ENCODE measurements at places on chromosomes 6 and 20. TPM values are rescaled to one million over a fixed set of nuclear protein-coding genes. Genes with fewer than 3 reads are reported as not detected.

Gene ETV7
- not detected for polyA plus RNA-seq

Gene GATA5
- polyA plus RNA-seq, result 45.8 TPM

Gene BIRC7
- not detected for polyA plus RNA-seq

Gene MAN1A1
- 58.4 TPM for polyA plus RNA-seq

Gene HLA-DPB1
- polyA plus RNA-seq, result 23.0 TPM

Gene HLA-DQB2
- 0.47 TPM for polyA plus RNA-seq

Gene RIPPLY2
- polyA plus RNA-seq, result not detected

Gene IP6K3
- 3.3 TPM for polyA plus RNA-seq

Gene TPD52L2
- polyA plus RNA-seq, result 82.6 TPM

Gene OPRL1
- polyA plus RNA-seq, result 2.2 TPM

Gene WFDC5
- not detected for polyA plus RNA-seq

Gene ZNF311
- polyA plus RNA-seq, result 5.9 TPM

- no peak for DNase-seq
Observed at GRCh38 chr6:53635322-53635721, 30.2 kb downstream of the KLHL31 start.

DNA sequence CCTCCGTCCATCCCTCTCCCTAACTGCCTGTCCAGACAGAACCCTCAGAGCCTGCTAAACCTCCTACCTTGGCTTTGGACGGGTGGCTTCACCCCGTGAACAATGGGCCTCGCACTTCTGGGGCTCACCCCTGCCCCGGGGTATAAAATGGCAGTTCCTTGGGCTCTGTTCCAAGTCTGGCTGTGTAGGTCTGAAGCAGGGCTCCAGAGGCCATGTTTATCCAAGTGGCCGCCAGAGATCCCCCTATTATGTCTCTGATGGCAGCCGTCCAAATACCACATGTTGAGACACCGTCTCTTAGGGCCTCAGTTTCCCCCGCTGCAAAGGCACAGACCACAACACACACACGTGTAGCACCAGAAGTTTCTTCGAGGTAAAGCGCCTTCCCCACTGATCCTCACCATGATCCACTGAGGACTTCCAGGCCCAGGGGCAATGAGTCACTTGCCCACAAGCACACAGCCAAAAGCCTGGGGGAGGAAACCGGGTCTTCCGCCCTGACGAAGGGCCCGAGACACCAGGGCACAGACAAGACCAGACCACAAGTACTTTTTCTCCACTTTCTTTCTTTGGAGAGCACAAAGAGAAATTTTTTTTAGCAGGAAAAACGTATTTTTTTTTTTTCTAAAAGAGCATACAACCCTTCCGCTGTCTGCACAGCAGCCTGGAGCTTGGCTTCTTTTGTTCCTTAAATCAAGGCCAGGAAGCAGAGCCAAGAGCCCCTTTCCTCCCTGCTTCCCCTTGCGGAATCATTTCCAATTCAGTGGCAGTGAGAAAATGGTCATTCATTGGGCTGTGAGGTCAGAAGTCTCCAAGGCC is 11.8 kb downstream of the CPNE5 start:
- DNase-seq, result peak; percentile 59

GRCh38 chr6:78810698-78811097 is 56.7 kb upstream of the IRAK1BP1 start:
- no peak for DNase-seq

GRCh38 chr20:37265152-37265551 is 3.5 kb upstream of the GHRH start:
- no peak for DNase-seq

GRCh38 chr20:39563349-39563748 is 601.2 kb downstream of the DHX35 start:
- no peak for DNase-seq

- no peak for DNase-seq
Observed at GRCh38 chr6:18362058-18362561, 25.0 kb upstream of the RNF144B start.

GRCh38 chr20:8601542-8601912 is 467.4 kb upstream of the PLCB4 start:
- no peak for DNase-seq

- DNase-seq, result no peak
Observed at GRCh38 chr6:147166992-147167391, 37.2 kb upstream of the STXBP5 start.

DNA sequence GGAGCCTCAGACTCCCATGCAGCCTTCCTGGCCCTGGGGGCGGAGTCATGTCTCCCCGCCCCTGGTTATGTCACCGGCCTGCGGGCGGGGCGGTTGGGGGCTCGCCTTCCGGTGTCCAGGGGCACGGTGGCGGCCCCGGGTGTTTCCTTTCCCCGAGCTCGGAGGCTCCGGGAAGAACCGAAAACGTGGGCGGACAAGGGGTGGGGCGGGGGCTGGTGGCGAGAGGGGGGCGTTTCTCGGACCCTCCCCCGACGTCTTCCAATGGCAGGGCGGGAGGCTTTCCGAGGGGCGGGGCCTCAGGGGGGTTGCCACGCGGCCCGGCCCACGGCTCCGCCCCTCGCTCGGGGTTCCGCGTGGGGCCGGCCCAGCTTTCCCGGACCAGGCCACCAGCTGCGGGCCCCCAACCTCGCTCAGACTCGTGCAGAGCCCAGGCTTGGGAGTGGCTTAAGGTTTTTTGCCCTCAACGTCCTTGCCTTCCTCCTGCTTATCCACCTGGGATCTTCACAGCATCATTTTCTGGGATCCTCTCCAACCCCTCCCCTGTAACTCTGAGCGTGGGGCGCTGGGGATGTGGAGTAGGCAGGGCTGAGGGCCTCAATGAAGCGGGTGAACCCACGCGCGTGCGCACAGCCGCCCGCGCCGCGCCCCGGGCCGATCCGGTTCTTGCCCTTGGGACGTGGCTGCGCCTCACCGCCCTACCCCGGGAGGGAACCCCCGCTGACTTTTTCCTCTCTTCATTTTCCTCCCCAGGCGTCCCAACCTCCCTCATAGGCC is 2.1 kb upstream of the NRN1 start:
- peak; percentile 89 for DNase-seq

DNA sequence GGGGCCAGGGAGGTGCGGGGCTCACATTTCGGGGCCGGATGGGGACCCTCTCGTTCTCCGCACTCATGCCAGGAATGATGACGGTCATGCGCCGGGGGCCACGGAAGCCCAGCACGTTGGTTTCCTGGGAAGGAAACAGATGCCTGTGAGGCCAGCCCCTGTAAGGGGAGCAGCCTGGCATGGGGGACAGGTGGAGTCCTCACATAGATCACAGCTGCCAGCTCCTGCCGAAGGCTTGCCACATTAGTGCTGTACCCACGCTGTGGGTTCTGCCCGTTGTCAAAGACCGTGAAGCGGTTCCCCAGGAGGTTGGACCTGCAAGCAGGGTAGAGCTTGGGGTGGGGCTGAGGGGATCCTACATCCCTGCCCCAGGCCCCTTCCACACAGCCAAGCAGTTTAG is 6.7 kb upstream of the TEAD3 start:
- DNase-seq, result no peak

GRCh38 chr6:170180671-170181337 is 110.1 kb downstream of the DLL1 start:
- no peak for DNase-seq

DNA sequence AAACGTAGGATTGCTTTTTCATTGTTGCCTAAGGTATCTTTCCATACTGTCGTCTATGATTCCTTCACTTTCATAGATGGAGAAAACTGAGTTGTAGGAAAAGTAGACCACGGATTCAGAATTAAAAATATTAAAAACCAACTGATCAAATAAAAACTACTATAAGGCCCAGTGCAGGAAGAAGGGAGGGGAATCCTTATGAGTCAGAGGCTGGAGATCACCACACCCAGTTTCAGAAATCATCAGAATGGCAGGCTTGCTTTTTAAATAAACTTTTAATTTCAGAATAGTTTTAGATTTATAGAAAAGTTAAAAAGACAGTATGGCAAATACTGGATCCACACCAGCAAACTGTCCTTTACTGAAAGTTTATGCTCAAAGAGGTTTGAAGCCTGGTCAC is 32.0 kb upstream of the POPDC3 start:
- DNase-seq, result no peak

DNA sequence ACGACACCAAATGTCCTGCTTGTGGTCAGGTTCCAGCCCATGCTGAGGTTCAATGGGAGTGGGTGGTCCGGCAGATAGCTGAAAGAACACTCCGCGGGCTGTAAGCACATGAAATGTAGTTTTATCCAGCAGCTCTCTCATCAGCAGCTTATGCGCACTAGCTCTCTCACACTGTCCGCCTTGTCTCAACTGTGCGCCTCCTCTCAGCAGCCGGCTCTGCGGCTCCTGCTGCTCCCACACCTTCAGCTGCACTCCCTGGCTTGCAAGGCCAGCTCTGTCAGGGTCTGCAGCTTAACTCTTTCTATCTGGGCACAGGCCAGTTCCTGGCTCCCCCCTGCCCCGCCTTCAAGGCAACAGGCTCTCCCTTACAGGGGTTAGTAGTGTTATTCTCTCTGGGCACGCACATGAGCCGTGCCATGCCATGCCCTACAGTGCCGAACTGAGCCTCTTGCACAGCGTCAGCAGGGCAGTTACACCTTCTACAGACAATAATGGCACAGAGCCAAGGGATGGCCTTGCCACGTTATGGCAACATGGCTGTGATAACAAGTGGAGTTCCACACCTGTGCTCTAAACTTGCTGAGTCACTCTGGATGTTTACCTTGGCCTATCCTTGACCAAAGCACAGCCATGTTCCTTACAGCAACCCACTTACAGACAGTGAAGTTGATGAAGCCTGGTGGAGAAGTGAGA is 84.0 kb upstream of the LRFN2 start:
- DNase-seq, result no peak

DNA sequence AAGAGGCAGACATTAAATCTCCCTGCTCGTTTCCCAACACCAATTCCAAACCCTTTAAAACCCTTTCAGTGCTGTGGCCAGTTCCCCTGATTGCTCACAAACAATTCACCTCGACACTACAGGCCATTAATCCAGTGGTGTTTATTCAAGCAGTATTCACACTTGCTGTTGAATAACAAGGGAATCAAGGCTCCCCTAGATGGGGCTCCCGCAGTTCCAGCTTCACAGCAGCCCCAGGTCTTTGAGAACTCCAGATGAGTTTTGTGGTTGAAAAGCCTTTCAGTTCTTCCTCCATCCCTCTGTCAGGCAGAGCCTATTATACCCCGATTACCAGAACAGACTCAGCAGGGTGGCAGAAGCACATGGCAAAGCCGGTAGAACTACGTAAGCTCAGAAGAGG is 36.2 kb downstream of the JAG1 start:
- DNase-seq, result no peak

DNA sequence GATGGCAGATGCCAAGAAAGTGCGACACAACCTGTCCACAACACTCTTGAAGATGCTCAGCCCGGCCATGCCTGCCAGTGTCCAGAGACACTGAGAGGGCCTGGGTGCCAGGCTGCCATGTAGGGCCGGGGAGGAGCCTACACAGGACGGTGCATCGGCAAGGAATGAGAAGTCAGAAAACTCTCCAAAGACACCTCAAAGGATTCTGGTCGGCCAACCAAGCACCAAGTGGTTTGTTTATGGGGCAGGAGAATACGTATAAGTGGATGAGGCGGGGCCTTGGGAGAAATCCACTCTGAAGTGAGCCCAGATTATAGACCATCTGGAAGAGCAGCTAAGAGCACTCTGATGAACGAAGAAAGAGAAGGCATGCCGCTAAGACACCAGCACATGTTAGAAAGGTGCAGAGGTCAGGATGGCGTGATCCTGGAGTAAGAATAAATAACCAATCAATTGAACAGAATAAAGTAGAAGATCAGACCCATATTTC is 120.7 kb upstream of the FOXQ1 start:
- DNase-seq, result no peak

DNA sequence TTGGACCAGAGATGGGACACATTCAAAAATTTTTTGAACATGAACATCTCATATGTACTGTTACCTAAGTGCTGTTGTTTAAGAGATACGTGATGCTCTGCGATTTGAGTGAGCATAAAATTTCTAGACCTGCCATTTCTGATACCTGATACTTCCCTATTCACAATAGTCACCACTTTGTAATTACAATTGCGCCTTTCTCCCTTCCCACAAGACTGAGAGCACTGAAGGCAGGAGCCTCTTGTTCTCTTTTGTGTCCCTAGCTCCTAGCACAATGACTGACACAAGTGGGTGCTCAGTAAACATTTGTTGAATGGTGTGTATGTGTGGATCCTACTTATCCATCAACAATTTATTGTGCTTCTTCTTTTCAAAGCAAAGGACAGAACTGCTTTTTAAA is 92.8 kb upstream of the TMEM30A start:
- no peak for DNase-seq

GRCh38 chr20:37749620-37750403 is 56.0 kb downstream of the CTNNBL1 start:
- DNase-seq, result no peak

DNA sequence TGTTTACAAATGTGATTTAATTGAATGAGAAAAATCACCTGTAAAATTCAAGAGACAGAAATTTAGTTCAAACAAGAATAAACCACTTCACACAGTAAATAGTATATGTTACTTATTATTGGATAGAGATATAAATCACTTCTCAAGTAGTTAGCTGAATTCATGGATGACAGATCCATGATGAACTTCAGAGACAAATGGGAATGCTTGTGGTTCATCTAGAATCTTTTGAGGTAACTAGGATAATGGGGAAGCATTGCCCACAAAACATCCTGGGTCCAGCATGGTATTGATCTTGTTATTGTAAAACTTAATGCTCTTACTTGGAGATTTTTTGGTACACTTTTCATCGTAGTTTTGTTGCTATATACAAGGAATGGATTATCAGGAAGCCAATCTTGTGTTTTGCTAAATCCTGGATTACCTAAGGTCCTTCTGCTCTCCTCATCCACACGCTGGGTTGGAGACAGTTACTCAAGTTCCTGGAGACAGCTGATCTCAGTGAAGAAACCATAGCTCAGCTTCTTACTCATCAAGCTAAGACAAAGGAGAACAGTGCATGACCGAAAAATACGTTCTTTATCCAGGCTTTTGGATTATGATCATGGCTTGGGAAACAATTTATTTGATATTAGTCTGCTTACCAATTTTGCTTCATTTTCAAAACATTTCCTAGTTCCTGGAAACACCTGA is 142.5 kb upstream of the PREP start:
- DNase-seq, result no peak

DNA sequence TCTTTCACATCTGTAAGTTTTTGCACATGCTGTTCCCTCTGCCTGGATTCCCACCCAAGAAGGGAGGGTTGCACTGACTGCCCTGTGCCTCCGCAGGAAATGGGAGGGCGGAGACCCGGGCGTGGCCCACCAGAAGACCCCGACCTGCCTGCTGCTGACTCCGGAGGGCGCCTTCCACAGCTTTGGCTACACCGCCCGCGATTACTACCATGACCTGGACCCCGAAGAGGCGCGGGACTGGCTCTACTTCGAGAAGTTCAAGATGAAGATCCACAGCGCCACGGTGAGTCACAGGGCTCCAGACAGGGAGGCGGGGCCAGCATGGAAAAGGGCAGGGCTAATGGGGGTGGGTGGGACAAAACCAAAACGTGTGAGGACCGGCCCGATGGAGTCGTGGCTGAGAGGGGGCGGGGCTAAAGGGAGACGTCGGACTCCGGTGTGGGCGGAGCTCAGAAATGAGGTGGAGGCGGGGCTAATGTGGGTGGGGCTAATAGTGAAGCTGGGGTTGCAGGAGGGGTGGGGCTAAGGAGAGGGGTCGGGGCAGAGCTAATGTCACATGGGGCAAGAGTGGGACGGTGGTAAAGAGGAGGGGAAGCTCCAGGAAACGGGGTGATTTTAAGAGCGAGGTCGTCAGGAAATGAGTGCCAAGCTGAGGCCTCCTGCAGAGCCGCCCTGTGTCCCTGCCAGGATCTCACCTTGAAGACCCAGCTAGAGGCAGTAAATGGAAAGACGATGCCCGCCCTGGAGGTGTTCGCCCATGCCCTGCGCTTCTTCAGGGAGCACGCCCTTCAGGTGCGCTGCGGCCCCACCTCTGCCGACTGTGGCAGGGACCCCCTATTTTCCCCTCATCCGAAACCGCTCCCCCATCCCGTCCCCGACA is 12.6 kb downstream of the HSPA12B start:
- peak; percentile 42 for DNase-seq
